ENCODE measurements at places on chromosomes 3 and 15.

DNA sequence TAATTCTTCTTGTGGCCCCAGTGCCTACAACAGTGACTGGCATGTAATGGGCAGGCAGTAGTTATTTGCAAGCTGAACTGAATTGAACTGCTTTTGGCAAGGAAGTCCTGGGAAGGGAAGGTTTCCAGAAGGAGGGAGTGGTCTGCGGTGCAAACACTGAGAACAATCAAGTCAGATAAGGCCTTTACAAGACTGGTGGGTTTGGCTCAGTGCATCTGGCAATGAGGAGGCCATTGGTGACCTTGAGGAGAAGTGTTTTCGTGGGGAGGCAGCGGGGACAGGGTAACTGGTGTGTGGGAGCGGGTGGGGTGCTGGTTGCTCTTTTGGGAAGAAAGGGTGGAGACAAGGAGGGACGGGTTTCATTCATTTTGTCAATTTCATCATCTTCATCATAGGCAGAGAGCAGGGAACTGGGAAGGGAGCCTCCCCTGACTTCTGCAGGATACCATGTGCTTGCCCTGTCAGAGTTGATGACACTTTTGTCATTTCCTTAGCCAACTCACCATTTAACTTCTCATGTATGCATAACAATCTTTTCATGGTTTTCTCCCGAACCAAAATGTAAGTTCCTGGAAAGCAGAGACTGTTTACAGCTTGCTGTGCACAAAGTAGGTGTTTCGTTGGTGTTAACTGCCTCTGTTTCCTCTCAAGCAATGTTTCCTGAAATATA lies 8.4 kb upstream of the EHD4 start:
- no peak for DNase-seq

DNA sequence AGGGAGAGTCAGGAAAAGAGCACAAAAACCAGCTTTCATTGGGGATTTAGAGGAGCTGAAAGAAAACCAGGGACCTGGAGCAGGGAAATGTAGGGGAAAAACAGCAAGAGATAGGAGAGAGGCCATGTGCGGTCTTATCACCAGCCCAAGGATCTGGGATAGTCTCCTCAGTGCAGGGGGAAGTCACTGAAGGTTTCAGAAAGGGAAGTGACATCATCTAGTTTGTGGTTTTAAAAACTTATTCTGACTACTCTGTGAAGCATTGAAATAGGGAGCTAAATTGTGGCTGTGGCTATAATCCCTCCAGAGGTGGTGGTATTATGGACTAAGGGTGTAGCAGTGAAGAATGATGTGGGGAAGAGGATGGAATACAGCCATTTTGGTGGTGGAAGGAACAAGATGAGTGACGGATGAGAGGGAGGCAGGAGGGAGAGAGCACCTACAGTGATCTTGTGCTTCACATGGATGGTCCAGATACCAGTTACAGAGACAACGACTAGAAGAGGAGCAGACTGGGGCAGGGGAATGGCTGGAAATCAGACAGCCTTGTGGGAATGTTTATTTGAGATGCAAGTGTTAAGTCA lies 72.7 kb downstream of the HMG20A start:
- no peak for DNase-seq

- DNase-seq: no peak
Observed at GRCh38 chr3:98885851-98886250, 15.6 kb downstream of the DCBLD2 start.

GRCh38 chr3:168714609-168715240 lies 619.0 kb upstream of the GOLIM4 start:
- DNase-seq: no peak

GRCh38 chr15:65076486-65077290 lies at the start of gene KBTBD13:
Gene KBTBD13, plus strand, starts transcription at chr15:65076746. Its CDS starts 70 bp downstream, at chr15:65076816.
- DNase-seq: no peak

GRCh38 chr3:138856799-138857198 lies 22.1 kb upstream of the PIK3CB start:
- no peak for DNase-seq

DNA sequence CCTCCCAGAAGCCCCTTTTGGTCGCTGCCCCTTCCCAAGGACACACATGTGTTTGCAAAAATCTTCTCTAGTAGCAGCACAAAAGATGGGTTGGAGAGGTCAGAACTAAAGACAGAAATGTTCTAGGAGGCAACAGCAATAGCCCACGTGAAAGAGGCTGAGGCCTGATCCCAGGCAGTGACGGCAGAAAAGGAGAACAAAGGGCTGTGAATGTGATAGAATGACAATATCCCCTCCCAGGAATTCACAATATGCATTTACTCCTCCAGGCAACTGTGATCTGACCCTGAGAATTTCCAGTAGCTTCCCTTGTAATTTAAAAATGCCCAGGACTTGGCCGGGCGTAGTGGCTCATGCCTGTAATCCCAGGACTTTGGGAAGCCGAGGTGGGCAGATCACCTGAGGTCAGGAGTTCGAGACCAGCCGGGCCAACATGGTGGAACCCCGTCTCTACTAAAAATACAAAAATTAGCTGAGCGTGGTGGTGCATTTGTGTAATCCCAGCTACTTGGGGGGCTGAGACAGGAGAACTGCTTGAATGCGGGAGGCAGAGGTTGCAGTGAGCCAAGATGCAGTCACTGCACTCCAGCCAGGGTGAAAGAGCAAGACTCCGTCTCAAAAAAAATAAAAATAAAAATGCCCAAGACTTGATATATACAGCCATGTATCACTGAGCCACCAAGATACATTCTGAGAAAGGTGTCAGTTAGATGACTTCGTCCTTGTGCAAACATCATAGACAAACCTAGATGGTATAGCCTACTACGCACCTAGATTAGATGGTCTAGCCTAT lies 43.6 kb upstream of the PIAS1 start:
- no peak for DNase-seq

DNA sequence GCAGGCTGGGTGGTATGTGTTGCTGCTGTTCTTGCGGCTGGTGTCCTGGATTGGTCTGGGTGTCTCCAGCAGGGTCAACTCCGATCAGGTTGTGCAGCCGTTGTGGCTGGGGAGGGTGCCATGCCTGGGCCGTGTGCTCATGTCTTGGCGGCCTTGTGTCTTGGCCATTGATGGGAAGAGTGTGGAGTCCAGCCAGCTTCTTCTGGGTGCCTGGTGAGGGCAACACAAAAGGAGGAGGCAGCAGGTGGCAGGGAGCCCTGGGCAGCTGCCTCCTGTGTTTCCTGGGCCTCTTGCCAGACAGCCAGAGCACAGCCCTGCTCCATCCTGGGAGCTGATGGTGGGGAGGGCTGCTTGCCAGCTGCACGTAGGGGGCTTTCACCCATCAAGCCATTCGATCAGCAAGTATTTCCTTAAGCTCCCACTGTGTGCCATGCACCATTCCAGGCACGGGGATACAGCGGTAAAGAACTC lies 4.3 kb downstream of the CHAC1 start:
- DNase-seq: no peak

DNA sequence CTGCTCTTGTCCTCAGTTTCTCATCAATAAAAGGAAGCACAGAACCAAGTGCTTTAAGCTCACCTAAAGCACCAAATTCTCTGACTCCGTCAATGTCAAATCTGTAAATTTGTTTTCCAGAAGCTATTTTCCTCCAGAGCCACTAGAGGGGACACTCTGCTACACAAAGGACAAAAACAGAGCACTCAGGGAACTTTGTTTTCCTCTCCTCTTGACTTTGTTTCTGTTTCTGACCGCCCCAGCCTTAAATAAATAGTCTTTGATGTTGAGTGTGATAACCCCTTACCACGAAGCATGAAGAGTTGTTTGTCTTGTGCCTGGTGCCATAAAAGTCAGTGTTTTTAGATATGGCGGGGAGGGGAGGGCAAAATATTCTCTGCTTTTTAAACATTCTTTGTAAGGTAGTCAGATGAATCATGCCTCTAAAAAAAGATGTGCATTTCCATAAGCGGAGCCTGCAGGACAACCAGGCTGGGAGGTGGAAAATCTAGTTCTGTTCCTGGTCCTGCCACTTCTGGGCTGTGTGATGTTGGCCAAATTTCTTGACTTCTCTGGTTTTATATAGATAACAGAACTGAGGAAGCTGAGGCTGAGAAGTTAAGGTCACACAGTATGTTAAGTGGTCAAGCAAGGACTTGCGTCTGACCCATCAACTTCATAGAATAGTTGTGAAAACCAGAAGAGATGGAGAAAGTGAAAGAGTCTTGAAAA lies 7.3 kb upstream of the ZBTB38 start:
- DNase-seq: peak; percentile 65

GRCh38 chr3:133505813-133506212 lies 67.7 kb upstream of the CDV3 start:
- no peak for DNase-seq

- DNase-seq: no peak
Observed at GRCh38 chr3:47057212-47057671, 77.8 kb downstream of the NBEAL2 start.

GRCh38 chr3:194051366-194052149 lies 84.4 kb upstream of the HES1 start:
- no peak for DNase-seq

GRCh38 chr3:11610044-11610671 lies 33.6 kb downstream of the VGLL4 start:
- DNase-seq: no peak

DNA sequence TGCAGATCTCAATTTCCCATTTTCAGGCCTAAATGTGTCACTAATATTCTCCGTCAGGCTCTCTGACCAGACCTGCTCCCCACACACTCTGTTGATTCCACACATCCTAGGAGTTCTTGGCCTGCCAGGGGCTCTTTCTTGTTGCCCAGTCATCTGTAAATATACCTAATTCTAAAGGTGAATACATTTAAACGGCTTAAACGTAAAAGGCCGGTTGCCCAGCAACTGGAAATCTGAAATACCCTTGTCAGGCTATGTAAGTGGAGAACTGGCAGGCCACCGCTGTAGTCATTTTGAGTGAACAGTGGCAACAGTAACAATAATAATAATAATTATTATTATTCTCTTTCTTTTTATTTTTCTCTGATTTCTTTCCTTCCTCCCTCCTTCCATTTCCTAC lies 302.7 kb downstream of the AGBL1 start:
- DNase-seq: no peak

DNA sequence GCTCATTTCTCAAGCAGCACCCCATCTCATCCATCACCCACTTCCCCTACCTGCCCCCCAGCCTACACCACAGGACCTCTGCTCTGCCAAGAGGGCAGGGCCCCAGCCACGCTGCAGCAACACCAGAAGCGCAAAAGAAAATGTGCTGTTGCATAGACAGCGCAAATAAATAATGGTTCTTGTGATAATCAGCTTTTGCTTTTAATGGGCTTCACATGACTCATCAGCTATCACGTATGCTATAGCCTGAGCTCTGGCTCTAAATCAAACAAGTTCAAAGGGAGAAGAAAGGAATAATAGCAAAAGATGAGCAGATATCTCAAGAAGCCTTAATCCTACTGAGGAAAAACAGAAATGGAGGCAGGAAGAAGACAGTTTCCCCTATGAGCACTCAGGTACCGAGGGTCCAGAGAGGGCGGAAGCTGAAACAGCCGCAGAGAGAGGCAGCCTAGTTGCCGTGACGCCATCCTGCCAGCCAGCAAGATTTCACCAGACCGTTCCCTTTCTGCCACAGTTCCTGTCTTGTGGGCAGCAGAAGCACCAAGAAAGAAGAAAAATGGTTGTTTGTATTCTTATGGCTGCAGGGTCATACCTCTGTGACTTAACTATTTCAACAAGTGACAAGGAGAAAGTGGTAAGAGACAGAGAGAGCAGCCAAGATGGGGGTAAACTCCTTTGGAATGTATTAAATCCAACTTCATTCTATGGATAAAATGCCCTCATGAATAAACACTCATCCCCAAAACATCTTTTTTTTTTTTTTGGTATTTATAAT lies 22.0 kb downstream of the RAB27A start:
- DNase-seq: no peak

- DNase-seq: no peak
Observed at GRCh38 chr3:77693147-77693546, 653.2 kb downstream of the ROBO2 start.

GRCh38 chr3:160999274-160999673 lies 105.9 kb downstream of the B3GALNT1 start:
- DNase-seq: no peak

DNA sequence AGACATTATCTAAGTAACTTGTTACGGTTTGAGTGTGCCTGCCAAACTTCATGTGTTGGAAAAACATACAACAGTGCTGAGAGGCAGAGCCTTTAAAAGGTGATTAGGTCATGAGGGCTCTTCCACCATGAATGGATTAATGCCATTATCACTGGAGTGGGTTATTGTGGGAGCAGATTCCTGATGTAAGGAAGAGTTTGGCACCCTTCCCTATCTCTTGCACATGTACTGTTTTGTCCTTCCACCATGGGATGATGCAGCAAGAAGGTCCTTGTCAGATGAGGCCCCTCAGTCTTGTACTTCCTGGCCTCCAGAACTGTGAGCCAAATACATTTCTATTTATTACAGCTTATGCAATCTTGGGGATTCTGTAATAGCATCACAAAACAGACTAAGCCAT lies 413.9 kb downstream of the EPHA3 start:
- no peak for DNase-seq

- no peak for DNase-seq
Observed at GRCh38 chr3:71991046-71991445, 206.1 kb upstream of the PROK2 start.

- DNase-seq: no peak
Observed at GRCh38 chr15:59074607-59075006, 30.3 kb upstream of the CCNB2 start.
